ENCODE measurements at places on chromosomes 7 and 10. TPM values are rescaled to one million over a fixed set of nuclear protein-coding genes. Genes with fewer than 3 reads are reported as not detected.

The TUBB8 gene
- not detected for total RNA-seq

The PLEKHS1 gene
- not detected for total RNA-seq

The TEX47 gene
- not detected for total RNA-seq

The GARIN1A gene
- total RNA-seq: 0.38 TPM

The SAP25 gene
- total RNA-seq: not detected

The FHIP2A gene
- total RNA-seq: 41.2 TPM

The NRP1 gene
- 418 TPM for total RNA-seq

The ING3 gene
- 16.7 TPM for total RNA-seq

The CCNJ gene
- total RNA-seq: 2.8 TPM

The PHYHIPL gene
- not detected for total RNA-seq

The TRIP6 gene
- 43.1 TPM for total RNA-seq

The ASB10 gene
- total RNA-seq: not detected

The CNPY1 gene
- not detected for total RNA-seq

The TET1 gene
- total RNA-seq: 4.2 TPM

The C10orf95 gene
- total RNA-seq: not detected

The TMEM229A gene
- not detected for total RNA-seq

The AEBP1 gene
- total RNA-seq: 34.1 TPM

The MMP21 gene
- total RNA-seq: not detected

The PHKG1 gene
- total RNA-seq: 1.4 TPM

The SHTN1 gene
- 1.2 TPM for total RNA-seq

The CLDN15 gene
- total RNA-seq: 4.2 TPM

The FXYD4 gene
- not detected for total RNA-seq

The PNLIPRP2 gene
- total RNA-seq: not detected

The TACR2 gene
- 0.19 TPM for total RNA-seq

The TEX36 gene
- not detected for total RNA-seq

The PALD1 gene
- total RNA-seq: 0.56 TPM

The STYXL1 gene
- 40.0 TPM for total RNA-seq

The TMEM72 gene
- not detected for total RNA-seq

The SDK1 gene
- 0.19 TPM for total RNA-seq

The TMEM178B gene
- 2.3 TPM for total RNA-seq

The ERCC6 gene
- total RNA-seq: 62.7 TPM

The MINDY3 gene
- total RNA-seq: 39.1 TPM

The PLXNA4 gene
- total RNA-seq: 7.9 TPM

The FAM237B gene
- under 0.01 TPM for total RNA-seq

The OPN1SW gene
- not detected for total RNA-seq

The TAS2R41 gene
- total RNA-seq: not detected

The ZNF716 gene
- total RNA-seq: not detected

The HOXA7 gene
- total RNA-seq: not detected

The PDE6C gene
- not detected for total RNA-seq

The REEP3 gene
- total RNA-seq: 76.3 TPM

The DNAJB6 gene
- total RNA-seq: 142 TPM

The NRCAM gene
- total RNA-seq: 2.3 TPM

The SPAG6 gene
- under 0.01 TPM for total RNA-seq

The FAM241B gene
- total RNA-seq: 0.19 TPM

The CDK1 gene
- total RNA-seq: 84.0 TPM

The CPVL gene
- 0.58 TPM for total RNA-seq

The MTURN gene
- total RNA-seq: 18.9 TPM

The ADRA2A gene
- total RNA-seq: under 0.01 TPM

The XRCC2 gene
- 1.1 TPM for total RNA-seq

The CRPPA gene
- 2.0 TPM for total RNA-seq

The SLC16A12 gene
- total RNA-seq: 0.56 TPM

The SEMA3A gene
- 81.9 TPM for total RNA-seq

The MYH16 gene
- total RNA-seq: not detected

The RPEL1 gene
- 0.19 TPM for total RNA-seq

The SPDYE9 gene
- total RNA-seq: not detected

The AGAP5 gene
- total RNA-seq: 2.1 TPM

Measured in regular cardiac myocyte (primary cell).